ENCODE measurements at places on chromosomes 6 and 20.

GRCh38 chr6:142210606-142211005 is 63.5 kb downstream of the VTA1 start:
- no peak for DNase-seq

DNA sequence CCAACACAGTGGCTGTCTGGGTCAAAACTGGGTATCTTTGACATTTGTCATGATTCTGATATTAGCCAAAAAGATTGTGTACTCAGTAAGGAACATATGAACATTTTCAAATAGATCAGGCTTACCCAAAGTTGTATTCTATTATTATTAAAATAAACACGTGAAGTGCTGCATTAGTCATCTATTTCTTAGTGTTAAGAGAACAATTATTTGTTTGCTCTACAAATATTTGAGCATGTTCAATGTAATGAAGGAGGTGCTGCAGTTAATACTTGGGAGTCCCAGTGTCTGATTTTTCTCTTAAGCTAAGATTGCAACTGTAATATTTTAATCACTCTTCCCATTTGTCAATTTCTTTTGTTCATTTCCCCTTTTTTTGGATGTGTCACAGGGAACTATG is 28.2 kb downstream of the CNR1 start:
- no peak for DNase-seq

DNA sequence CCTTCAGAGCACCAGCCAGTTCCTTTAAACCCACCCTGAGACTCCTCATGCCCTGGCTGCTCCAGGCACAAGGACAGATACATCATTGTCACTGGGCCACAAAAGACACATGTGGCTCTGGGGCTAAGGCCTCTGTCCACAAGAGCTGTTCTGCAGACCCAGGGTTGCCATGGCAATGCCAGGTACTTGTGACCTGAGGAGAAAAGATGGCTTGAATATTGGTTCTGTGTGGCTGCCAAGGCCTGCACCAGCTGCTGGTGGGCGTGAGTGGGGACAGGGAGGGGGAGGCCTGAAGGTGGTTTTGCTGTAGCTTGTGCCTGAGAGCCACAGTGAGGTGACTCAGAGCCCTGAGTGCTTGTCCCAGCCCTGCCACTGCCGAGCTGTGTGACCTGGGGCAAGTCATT is 31.8 kb downstream of the SAYSD1 start:
- no peak for DNase-seq

- no peak for DNase-seq
These were observed 234.2 kb downstream of the COL12A1 start for GRCh38 chr6:74971633-74972032.

DNA sequence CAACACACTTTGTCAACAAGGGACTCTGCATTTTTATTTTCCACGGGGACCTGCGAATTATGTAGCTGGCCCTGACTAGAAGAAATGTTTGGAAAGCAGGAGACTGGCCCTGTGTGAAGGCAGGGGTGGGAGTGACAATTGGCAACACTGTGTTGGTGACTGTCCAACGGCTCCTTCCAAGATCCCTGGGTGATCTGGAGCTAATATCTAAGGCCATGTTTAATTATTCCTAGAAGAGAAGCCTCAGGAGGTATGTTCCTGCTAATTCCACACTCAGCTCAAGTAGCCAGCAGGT is 13.7 kb downstream of the SLC22A23 start:
- no peak for DNase-seq

DNA sequence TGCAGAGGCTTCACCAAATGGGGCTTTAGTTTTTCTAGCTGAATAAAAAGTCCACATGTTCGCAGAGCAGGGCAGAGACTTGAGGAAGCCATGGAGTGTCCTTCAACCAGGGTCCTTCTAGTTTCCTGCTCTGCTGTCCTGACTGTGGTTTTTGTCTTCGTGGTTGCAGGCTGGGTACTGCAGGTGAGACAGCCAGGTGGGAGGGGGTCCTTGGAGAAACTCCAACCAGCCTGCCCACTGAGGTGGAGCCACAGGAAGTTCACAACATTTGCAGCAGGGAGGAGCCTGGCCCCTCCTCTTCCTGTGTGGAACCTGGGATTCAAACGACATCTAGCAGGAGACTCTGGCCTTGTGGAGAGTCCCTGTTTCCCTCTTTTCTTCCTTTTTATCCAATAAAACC is 68.8 kb upstream of the MYLIP start:
- no peak for DNase-seq

DNA sequence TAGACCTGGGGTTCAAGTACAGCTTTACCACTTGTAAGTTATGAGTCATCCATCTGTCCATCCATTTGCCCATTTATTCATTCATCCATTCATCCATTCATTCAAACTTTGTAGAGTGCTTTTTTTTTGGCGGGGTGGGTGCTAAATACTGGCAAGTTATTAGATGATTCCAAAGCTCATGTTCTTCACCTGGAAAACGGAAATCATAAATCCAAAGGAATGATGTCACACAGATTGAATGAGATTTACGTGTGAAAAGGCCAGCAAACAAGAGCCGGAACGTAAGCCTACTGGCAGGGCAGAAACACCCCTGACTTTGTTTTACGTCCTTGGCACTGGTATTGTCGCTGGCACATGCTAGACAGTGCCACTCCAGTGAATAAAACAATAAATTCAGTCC is 480.9 kb upstream of the CHD6 start:
- no peak for DNase-seq

GRCh38 chr20:62800314-62801259 is 4.0 kb upstream of the OGFR start:
- no peak for DNase-seq

- no peak for DNase-seq
These were observed 48.4 kb downstream of the CEP43 start for GRCh38 chr6:167047554-167047953.

DNA sequence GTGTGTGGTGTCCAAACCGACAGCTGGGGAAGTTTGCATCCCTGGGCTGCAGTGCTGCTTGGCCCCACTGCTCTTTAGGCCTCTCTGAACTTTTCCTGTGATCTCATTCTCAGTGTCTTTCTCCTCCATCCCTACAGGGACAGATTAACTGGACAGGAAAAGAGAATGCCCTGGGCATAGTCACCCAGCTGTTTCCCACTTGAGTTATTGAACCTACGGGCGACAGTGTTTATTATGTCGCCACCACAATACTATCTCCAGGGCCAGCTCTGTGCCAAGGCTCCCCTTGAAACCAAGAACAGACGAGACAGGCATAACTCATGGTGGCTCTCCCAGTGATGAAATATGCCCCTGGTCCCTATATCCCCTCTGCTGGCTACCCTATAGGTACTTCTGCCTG is 147.8 kb upstream of the EPHA7 start:
- DNase-seq, result no peak

GRCh38 chr20:59016795-59017492 is 2.3 kb upstream of the TUBB1 start:
- DNase-seq, result no peak

- DNase-seq, result no peak
These were observed 96.3 kb downstream of the PREX1 start for GRCh38 chr20:48731536-48731935.

GRCh38 chr6:119224095-119224701 is 125.4 kb downstream of the MAN1A1 start:
- no peak for DNase-seq

GRCh38 chr6:143579703-143580102 is 68.2 kb upstream of the FUCA2 start:
- no peak for DNase-seq

GRCh38 chr6:90993770-90994169 is 406.9 kb upstream of the MAP3K7 start:
- no peak for DNase-seq

DNA sequence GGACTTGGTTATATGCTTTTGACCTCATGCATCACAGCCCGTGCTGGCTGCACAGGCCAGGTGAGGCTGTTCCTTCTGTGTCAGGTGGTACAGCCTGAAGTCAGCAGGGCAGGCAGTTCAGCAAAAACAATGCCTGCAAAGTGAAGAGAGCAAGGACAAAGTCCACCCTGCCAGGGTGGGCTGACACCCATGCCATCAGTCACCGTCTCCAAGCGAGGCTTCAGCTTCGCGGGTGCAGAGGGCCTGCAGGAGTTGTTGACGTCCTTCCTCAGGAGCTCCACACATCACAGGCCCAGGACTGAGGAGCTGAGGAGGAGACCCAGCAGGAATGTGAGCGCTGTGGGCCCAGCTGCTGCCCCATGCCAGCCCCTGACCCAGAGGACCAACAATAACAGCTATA is 111.3 kb downstream of the SASH1 start:
- DNase-seq, result no peak

- no peak for DNase-seq
These were observed 97.5 kb upstream of the RPS6KA2 start for GRCh38 chr6:166724576-166724975.

- DNase-seq, result no peak
These were observed 406.7 kb downstream of the LMBRD1 start for GRCh38 chr6:69390125-69390524.

GRCh38 chr20:46157625-46158024 is 39.5 kb downstream of the CD40 start:
- no peak for DNase-seq

- no peak for DNase-seq
These were observed 15.5 kb upstream of the GSTA3 start for GRCh38 chr6:52925042-52925441.

- no peak for DNase-seq
These were observed 9.8 kb upstream of the GRM4 start for GRCh38 chr6:34155471-34156300.

GRCh38 chr6:15901141-15902115 is 227.5 kb upstream of the MYLIP start:
- no peak for DNase-seq

DNA sequence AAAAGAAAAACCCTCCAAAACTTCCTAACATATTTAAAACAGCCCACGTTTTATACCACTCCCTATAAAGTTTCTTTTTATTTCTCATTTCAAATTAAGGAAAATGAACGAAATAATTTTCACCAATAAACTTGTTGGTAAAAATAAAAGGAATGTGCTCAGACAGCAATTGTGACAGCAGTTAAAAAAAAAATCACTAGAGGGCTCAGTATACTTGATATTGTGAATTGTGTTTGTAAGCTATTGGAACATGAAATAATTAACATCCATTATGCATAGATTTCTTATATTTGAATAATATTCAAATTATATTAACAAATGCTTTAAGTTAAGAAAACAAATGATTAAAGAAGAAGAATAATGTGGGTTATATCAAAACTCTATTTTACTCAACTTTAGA is 105.5 kb downstream of the ASCC3 start:
- no peak for DNase-seq

- no peak for DNase-seq
These were observed 5.8 kb upstream of the MLN start for GRCh38 chr6:33809594-33809993.

DNA sequence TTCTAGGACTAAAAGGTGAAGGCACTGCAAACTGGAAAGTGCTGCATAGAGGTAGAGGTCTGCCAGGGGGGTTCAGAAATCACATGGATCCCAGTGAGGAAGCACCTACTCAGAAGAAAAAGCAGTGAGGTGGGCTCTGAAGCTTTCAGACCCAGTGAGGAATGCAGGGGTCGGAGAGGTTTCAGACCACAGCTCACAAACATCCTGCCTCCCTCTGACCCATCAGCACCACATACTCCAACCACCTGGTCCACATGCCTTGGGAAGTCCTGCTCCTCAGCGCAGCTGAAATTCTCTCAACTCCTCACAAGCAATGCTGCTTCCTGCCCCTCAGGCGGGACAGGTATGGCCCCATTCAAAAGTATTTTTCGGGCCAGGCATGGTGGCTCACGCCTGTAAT is 20.2 kb downstream of the MRPL14 start:
- no peak for DNase-seq

DNA sequence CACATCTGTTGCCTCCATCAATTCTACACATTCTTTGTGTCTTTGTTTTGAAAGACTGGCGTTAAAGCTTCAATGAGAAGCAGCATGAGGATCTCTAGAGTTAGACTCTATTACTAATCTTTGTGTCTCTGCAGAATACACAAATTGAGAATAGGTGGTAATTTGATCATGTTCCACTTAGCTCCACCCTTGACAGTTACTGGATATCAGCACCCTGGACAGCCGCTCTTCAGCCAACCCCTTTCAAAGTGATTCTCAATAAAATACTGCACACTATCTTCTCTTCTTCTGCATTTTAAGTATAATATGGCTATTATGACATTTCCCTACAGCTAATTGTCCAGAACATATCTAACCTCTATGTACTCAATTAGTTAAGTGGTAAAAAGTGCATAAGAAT is 54.3 kb upstream of the CNR1 start:
- no peak for DNase-seq

- no peak for DNase-seq
These were observed 15.8 kb downstream of the FOXF2 start for GRCh38 chr6:1405221-1405620.

GRCh38 chr6:36979347-36979742 is 6.7 kb downstream of the MTCH1 start:
- DNase-seq, result no peak

- no peak for DNase-seq
These were observed 88.1 kb downstream of the TNFRSF21 start for GRCh38 chr6:47221565-47221964.

GRCh38 chr20:31497838-31498540 is 16.3 kb upstream of the HM13 start:
- no peak for DNase-seq

DNA sequence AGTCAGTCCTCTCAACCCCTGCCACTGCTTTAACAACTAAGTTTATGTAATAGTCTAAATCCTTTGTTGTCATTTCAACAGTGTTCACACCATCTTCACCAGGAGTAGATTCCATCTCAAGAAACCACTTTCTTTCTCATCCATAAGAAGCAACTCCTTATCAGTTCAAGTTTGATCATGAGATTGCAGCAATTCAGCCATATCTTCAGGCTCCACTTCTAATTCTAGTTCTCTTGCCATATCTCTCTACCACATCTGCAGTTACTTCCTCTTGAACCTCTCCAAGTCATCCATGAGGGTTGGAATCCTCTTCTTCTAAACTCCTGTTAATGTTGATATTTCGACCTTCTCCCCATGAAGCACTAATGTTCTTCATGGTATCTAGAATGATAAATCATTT is 57.9 kb upstream of the FOXO3 start:
- DNase-seq, result no peak

- peak; percentile 63 for DNase-seq
These were observed 20.7 kb upstream of the ASIP start for GRCh38 chr20:34220561-34220960.

- DNase-seq, result no peak
These were observed 4.4 kb downstream of the LY86 start for GRCh38 chr6:6592826-6593475.
